Activated T-helper 2 cell treated with anti-CD3 and anti-CD28 coated beads, Interferon-gamma antibody, Interleukin-2, Interleukin-4, amounts not matched to agents 10 μg/mL and 5 μg/mL and 100 μg/mL, durations not matched to agents 14 hours and 24 hours and 36 hours (primary cell): ENCODE measurements at places on chromosomes 6 and 20. TPM values are rescaled to one million over a fixed set of nuclear protein-coding genes. Genes with fewer than 3 reads are reported as not detected.
A peak's percentile ranks its signal among the peaks of the same experiment; 100 is the strongest.

- no peaks in the 10 kb centered on the region for H3K36me3 ChIP-seq
- no peak overlapping the region for H3K27ac ChIP-seq
- no peak for DNase-seq
- peaks cover 1% of the 10 kb centered on the region for H3K27me3 ChIP-seq
These were observed 159.8 kb downstream of the PLCB1 start for GRCh38 chr20:8291873-8292272.

GRCh38 chr6:29759457-29759856 lies 36.2 kb downstream of the HLA-F start:
- H3K27me3 ChIP-seq, result no peaks in the 10 kb centered on the region
- no peaks in the 10 kb centered on the region for H3K36me3 ChIP-seq
- no peak overlapping the region for H3K27ac ChIP-seq
- peak; percentile 2 for DNase-seq

GRCh38 chr6:169075211-169075914 lies 178.3 kb downstream of the THBS2 start:
- no peaks in the 10 kb centered on the region for H3K4me1 ChIP-seq
- no peak overlapping the region for H3K27ac ChIP-seq
- no peak for DNase-seq
- H3K36me3 ChIP-seq, result no peaks in the 10 kb centered on the region

- H3K27me3 ChIP-seq, result no peaks in the 10 kb centered on the region
- H3K4me1 ChIP-seq, result peaks cover 52% of the 10 kb centered on the region
- H3K36me3 ChIP-seq, result peaks cover 53% of the 10 kb centered on the region
- DNase-seq, result peak; percentile 78
- peak overlapping the region; percentile 93 for H3K27ac ChIP-seq
- H3K4me3 ChIP-seq, result peak overlapping the region; percentile 99
These were observed 1.2 kb downstream of the EZR start for GRCh38 chr6:158817728-158818580.

The RAET1L gene
- total RNA-seq, result not detected in 2 replicates

- peaks cover 1% of the 10 kb centered on the region for H3K27me3 ChIP-seq
- peaks cover under 1% of the 10 kb centered on the region for H3K36me3 ChIP-seq
- H3K27ac ChIP-seq, result no peak overlapping the region
- no peak overlapping the region for H3K4me3 ChIP-seq
These were observed 89.1 kb upstream of the TOX2 start for GRCh38 chr20:43825581-43825980.

GRCh38 chr20:58492795-58493524 lies 22.2 kb downstream of the APCDD1L start:
- peaks cover 15% of the 10 kb centered on the region for H3K27me3 ChIP-seq
- H3K27ac ChIP-seq, result no peak overlapping the region
- H3K4me3 ChIP-seq, result no peak overlapping the region
- H3K4me1 ChIP-seq, result no peaks in the 10 kb centered on the region
- H3K36me3 ChIP-seq, result no peaks in the 10 kb centered on the region
- no peak for DNase-seq
